ENCODE measurements at places on chromosomes 6 and 20. TPM values are rescaled to one million over a fixed set of nuclear protein-coding genes. Genes with fewer than 3 reads are reported as not detected.

DNA sequence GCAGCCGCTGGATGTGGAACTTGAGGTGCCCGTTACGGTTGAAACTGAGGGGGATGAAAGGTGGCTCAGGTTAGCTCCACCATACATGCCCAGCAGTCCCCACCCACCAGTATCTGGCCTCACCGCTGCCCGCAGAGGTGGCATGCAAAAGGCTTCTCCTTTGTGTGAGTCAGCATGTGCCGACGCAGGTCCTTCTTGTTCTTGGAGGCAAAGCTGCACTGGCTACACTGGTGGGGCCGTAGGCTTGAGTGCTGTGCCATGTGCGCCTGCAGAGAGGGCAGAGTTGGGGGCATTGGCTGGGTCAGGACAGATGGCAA lies 15.8 kb downstream of the PCIF1 start:
- H3K27ac ChIP-seq: no peak overlapping the region
- DNase-seq: no peak
- H3K4me3 ChIP-seq: no peak overlapping the region
- H3K36me3 ChIP-seq: peaks cover 35% of the 10 kb centered on the region
- no peaks in the 10 kb centered on the region for H3K27me3 ChIP-seq

DNA sequence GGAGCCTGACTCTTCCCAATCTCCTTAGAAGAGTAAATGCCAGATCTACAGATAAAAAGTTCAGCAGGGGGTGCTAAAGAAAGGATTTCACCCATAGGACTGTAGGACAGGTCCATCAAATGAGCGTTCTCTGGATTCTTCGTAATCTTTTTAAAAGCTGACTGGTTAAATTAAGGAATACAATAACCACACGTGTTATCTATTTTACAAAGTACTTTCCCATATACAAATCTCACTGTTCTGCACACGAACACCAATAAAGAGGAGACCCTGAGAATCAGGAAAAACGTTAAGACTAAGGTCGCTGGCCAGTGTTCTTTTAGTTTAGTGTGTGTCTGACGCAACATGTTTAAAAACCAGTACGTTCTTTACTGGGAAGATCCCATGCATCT lies 542 bp downstream of the TUBE1 start:
- no peak for DNase-seq
- H3K4me3 ChIP-seq: no peak overlapping the region
- no peak overlapping the region for H3K27ac ChIP-seq
- H3K27me3 ChIP-seq: peaks cover 12% of the 10 kb centered on the region

- no peak for DNase-seq
- peaks cover 3% of the 10 kb centered on the region for H3K4me1 ChIP-seq
- no peaks in the 10 kb centered on the region for H3K27me3 ChIP-seq
- H3K36me3 ChIP-seq: no peaks in the 10 kb centered on the region
- H3K27ac ChIP-seq: no peak overlapping the region
These were observed 16.1 kb downstream of the SDCBP2 start for GRCh38 chr20:1312904-1313235.

- no peaks in the 10 kb centered on the region for H3K27me3 ChIP-seq
- H3K36me3 ChIP-seq: peaks cover 6% of the 10 kb centered on the region
- H3K4me3 ChIP-seq: no peak overlapping the region
- no peak for DNase-seq
- H3K4me1 ChIP-seq: no peaks in the 10 kb centered on the region
These were observed 14.2 kb downstream of the CEP162 start for GRCh38 chr6:84213217-84213616.

GRCh38 chr20:25567286-25567685 lies 18.0 kb downstream of the NINL start:
- H3K36me3 ChIP-seq: no peaks in the 10 kb centered on the region
- no peak for DNase-seq
- H3K27me3 ChIP-seq: no peaks in the 10 kb centered on the region
- H3K4me3 ChIP-seq: no peak overlapping the region
- peak overlapping the region; percentile 59 for H3K27ac ChIP-seq

DNA sequence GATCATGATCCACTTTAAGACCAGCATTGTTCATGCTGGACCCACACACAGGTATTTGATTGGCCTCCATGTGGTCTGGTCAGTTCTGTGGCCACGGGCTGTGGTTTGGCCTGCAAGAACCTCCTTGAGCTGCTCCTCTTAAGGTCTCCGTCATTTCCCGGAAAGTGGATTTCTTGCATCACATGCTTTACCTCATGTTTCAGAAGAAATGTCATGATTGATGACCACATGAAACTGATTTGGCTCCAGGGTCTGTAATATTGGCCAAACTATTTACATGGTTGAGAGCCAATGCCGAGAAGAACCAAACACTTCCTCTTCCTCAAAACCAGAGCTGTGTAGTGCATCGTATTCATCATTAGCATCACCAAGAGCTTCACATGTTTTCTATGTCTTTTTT lies 13.2 kb upstream of the RSPH3 start:
- H3K4me3 ChIP-seq: no peak overlapping the region
- peak overlapping the region; percentile 55 for H3K27ac ChIP-seq
- no peaks in the 10 kb centered on the region for H3K27me3 ChIP-seq
- peaks cover 2% of the 10 kb centered on the region for H3K36me3 ChIP-seq
- DNase-seq: no peak

DNA sequence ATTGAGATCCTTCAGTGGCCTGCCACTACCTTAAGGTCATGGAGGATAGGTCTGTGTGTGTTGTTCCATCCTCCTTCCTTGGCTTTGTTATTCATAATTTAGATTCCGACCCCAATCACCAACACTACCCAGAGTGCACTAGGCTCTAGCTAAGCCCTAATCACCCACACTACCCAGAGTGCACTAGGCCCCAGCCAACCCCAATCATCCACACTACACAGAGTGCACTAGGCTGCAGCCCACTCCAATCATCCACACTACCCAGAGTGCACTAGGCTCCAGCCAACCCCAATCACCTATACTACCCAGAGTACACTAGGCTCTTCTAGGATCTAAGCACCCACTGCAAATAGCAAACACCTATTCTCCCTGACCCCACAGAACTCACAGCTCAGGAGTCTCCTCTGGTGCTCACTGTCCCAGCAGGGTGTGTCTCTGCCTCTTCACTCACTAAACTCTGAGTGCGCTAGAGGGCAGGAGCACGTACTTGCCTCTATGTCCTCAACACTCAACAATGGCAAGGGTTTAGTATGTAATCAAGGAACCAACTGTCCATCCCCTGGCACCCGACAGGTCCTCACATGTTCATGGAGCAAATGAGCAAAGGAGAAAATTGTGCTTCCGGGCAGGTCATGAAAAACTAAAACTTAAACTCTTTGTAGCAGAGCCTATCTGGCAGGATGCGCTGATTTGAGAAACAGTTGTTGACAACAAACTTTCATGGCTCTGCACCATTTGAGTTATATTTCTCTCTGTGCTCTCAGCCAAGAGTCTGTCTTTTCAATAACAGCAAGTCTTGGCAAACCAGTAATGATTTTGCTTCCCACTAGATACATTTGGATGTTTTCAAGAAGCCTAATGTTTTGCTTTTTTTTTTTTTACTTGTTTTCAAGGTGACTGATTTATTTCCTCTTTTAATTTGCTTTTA lies 54.3 kb downstream of the SLC22A23 start:
- no peak for DNase-seq
- H3K27me3 ChIP-seq: no peaks in the 10 kb centered on the region
- no peak overlapping the region for H3K27ac ChIP-seq
- H3K4me1 ChIP-seq: no peaks in the 10 kb centered on the region
- no peaks in the 10 kb centered on the region for H3K36me3 ChIP-seq

DNA sequence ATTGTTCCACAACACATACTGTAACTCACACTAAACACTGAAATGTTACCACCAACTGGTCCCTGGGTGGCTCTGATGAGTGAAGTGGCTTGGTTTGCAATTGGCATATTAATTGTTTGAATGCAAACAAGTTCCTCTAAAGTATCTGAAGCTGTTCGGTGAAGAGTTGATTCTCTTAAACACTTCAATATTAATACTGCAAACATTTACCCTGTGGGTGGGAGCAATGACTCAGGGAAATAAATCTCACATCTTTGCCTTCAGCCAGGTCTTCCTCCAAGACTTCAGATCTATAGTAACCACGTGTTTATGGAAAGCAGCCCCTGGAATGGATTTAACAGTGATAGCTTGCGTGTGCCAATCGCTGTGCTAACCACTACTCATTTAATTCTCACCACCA lies 176.0 kb downstream of the MAFB start:
- no peak for DNase-seq
- no peaks in the 10 kb centered on the region for H3K4me1 ChIP-seq
- no peak overlapping the region for H3K4me3 ChIP-seq
- no peaks in the 10 kb centered on the region for H3K36me3 ChIP-seq

The FAM162B gene
- not detected for total RNA-seq

GRCh38 chr6:128036808-128037570 lies 136.1 kb upstream of the THEMIS start:
- H3K27me3 ChIP-seq: no peaks in the 10 kb centered on the region
- H3K4me3 ChIP-seq: no peak overlapping the region
- H3K27ac ChIP-seq: no peak overlapping the region
- no peak for DNase-seq
- H3K36me3 ChIP-seq: no peaks in the 10 kb centered on the region
- peaks cover 13% of the 10 kb centered on the region for H3K4me1 ChIP-seq

DNA sequence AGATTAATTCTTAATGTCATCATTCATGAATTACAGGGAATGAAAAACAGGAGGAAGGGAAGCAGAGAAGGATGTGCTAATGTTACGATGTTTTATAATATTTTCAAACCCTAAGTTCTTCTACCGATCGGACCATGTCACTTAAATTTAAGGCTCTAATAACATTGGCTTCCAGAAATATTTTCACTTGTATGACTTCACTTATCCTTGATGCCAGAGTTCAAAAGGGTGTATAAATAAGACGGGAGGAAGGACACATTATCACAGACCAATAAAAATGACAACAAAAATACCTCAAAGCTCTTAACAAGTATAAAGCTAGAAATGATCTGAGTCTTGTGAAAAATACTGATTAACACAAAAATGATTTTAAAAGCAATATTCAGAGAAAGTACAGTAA lies 370.4 kb upstream of the CITED2 start:
- no peak overlapping the region for H3K4me3 ChIP-seq
- H3K27ac ChIP-seq: no peak overlapping the region
- no peak for DNase-seq
- H3K27me3 ChIP-seq: peaks cover 2% of the 10 kb centered on the region
- no peaks in the 10 kb centered on the region for H3K4me1 ChIP-seq

The ARMH2 gene
- not detected for total RNA-seq

The PSORS1C1 gene
- total RNA-seq: 0.33 TPM

DNA sequence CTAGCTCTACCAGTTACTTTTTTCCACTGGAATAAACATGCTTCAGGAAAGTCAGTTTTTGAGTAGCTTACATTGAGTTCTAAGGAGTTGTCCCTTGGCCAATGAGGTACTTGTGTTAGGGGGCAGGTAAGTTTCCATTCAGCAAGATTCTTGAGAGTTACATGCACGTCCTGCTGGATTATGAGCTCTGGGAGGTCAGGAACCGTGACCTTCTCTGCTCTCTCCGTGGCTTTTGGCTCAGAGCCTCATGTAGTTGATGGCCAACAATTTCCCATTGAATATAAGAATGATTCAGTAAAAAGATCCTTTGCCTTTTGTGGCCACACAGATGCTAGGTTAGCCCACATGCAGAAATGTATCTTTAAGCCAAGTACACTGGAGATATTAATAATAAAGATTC lies 181.8 kb upstream of the RALGAPA2 start:
- no peak overlapping the region for H3K27ac ChIP-seq
- no peak for DNase-seq
- H3K36me3 ChIP-seq: no peaks in the 10 kb centered on the region
- peaks cover 11% of the 10 kb centered on the region for H3K27me3 ChIP-seq

DNA sequence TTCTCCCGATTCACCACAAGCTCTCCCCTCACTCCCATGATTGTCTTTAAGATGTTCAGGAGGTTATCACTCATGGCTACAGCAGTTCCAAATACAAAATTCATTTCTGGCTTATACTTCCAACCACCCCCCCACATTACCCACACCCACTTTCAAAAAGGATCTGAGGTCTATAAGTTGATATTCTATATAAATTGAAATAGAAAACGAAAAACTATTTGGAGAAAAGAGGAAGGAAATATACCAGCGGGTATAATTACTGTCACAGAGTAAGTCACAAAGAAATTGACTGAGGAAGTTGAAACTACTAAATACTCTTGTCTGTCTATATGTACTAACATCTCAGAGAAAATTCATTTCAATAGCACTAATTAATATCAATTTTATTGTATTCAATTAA lies 112.7 kb upstream of the TNFAIP3 start:
- H3K27ac ChIP-seq: no peak overlapping the region
- no peaks in the 10 kb centered on the region for H3K36me3 ChIP-seq
- no peaks in the 10 kb centered on the region for H3K4me1 ChIP-seq
- no peak overlapping the region for H3K4me3 ChIP-seq

GRCh38 chr6:22651731-22652130 lies 82.4 kb downstream of the HDGFL1 start:
- H3K4me1 ChIP-seq: no peaks in the 10 kb centered on the region
- H3K27ac ChIP-seq: no peak overlapping the region
- no peak overlapping the region for H3K4me3 ChIP-seq
- H3K27me3 ChIP-seq: no peaks in the 10 kb centered on the region

DNA sequence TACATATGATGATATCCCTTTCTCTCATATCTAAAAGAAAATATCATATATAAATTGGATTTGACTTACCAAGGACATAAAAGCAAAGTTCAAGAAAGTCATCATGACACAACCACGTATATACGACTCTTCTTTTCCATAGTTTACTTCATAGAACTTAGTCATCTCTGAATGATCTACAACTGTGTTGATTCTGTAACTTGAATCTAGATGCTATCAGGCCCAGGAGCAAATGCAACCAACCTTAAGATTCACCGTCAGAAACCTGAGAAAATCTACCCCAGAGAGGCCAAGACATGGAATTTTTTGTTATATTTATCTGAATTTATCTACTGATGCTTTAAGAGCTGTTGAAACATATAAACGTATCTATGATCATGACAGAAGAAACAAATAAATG lies 165.6 kb downstream of the PDE10A start:
- H3K36me3 ChIP-seq: no peaks in the 10 kb centered on the region
- no peak overlapping the region for H3K4me3 ChIP-seq
- no peaks in the 10 kb centered on the region for H3K4me1 ChIP-seq
- H3K27ac ChIP-seq: no peak overlapping the region
- no peak for DNase-seq

DNA sequence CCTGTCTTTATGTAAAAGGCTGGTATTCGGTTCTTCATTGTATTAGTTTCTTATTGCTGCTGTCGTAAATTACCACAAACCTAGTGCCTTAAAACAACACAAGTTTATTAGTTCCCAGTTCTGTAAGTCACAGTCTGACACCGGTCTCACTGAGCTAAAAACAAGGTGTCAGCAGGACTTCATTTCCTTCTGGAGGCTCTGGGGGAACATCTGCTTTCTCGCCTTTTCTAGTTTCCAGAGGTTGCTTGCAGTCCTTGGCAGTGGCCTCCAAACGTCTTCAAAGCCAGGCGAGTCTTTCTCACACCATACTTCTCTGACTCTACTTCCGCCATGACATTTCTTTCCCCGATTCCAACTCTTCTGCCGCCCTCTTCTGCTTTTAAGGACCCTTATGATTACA lies 43.0 kb upstream of the ZFAND3 start:
- H3K4me3 ChIP-seq: no peak overlapping the region
- peaks cover 3% of the 10 kb centered on the region for H3K27me3 ChIP-seq
- H3K36me3 ChIP-seq: no peaks in the 10 kb centered on the region
- no peaks in the 10 kb centered on the region for H3K4me1 ChIP-seq
- no peak overlapping the region for H3K27ac ChIP-seq

The PACSIN1 gene
- total RNA-seq: 0.07 TPM

GRCh38 chr20:19944772-19945459 lies 72.2 kb upstream of the NAA20 start:
- peaks cover 10% of the 10 kb centered on the region for H3K27me3 ChIP-seq
- DNase-seq: peak; percentile 60
- H3K27ac ChIP-seq: no peak overlapping the region
- no peaks in the 10 kb centered on the region for H3K36me3 ChIP-seq

- peaks cover 27% of the 10 kb centered on the region for H3K27me3 ChIP-seq
- H3K4me3 ChIP-seq: no peak overlapping the region
- DNase-seq: no peak
- H3K36me3 ChIP-seq: no peaks in the 10 kb centered on the region
- H3K4me1 ChIP-seq: no peaks in the 10 kb centered on the region
These were observed 67.7 kb upstream of the NOTCH4 start for GRCh38 chr6:32291543-32291942.

All from activated CD4-positive, alpha-beta T cell treated with anti-CD3 and anti-CD28 coated beads for 36 hours (primary cell).